ENCODE measurements at places on chromosomes 13 and 19.

GRCh38 chr13:65497265-65497664, 1732.9 kb downstream of the PCDH9 start:
- DNase-seq, result no peak

- DNase-seq, result no peak
Measured at GRCh38 chr13:20426766-20427448, 98.8 kb downstream of the CRYL1 start.

- peak; percentile 97 for DNase-seq
Measured at GRCh38 chr19:20167020-20167644, at the start of gene ZNF486. Gene ZNF486 (plus strand): TSS chr19:20167214. CDS start chr19:20167331, 117 bp downstream.

DNA sequence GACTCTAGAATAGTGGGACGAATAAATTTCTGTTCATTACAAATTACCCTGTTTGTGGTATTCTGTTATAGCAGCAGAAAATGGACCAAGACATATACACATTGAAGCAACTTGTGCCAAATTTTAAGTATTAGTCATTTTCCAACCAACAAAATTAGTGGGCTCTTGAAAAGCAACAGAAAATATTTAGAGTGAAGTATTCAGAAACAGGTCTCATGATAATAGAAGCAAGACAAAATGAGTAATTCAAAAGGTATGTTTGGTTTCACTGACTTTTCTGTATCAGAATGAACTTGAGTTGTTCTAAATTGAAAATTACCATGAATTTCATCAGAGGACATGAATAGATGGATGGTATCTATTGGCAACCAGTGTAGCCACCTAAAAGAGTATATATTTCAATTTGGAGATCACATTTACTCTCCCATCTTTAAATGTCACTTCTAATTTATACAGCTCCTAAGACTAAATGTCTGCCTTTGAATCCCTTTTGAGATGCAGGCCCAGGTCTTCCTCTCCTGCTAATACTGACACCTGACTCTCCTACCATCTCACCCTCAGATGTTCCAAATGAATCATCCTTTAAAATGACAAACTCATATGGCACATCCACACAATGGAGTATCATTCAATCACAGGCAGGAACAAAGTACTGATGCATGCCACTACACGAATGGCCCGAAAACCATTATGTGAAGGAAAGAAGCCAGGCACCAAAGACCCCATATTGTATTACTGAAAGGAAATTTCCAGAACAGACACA, 40.7 kb upstream of the DOCK9 start:
- no peak for DNase-seq

DNA sequence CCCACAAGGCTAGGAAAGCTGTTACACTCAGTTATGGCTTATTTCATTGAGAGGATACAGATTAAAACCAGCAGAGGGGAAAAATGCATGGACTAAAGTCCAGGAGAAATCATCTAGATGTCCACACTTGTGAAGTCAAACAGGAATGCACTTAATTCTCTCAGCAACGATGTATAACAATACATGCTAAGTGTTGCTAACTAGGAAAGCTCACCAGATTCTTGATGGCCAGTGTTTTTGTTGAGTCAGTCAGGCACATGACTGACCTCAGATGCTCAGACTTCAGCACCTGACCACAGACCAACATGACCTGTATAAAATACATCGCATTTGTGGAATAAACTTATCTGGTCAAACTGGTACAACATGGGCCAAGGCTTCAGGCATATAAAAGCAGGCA, 470.2 kb upstream of the PRR20A start:
- no peak for DNase-seq

DNA sequence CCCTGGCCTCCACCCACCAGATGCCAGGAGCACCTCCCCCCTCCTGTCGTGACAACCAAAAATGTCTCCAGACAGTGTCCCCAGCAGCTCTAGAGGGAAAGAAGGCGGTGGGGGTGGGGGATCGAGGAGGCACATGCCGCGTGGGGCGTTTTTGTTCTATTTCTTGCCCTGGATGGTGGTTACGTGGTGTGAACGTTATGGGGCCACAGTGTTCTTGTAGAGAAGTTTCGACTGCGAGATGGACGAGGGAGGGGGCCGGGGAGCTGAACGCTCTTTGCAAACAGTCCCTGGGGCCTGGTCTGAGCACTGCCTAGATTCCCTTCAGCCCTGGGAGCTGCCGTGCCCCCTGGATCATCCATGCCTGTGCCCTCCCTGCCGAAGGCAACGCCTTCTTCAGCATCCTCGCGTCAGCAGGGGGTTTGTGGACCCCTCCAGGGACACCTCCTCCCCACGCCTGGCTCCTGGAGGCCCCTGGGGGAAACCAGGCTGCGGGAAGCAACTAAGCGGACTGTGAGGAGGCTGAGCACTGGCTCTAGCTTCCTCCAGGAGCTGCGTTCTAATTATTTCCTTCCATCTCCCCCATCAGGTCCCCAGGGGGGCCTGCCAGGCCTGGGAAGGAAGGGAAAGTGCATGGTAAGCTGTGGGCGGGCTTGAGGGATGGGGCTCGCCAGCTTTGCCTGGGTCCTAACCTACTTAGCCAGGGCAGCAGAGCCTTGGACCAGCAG, 131.5 kb downstream of the IER2 start:
- DNase-seq, result no peak

GRCh38 chr13:80921541-80921940, 580.6 kb upstream of the SPRY2 start:
- no peak for DNase-seq

DNA sequence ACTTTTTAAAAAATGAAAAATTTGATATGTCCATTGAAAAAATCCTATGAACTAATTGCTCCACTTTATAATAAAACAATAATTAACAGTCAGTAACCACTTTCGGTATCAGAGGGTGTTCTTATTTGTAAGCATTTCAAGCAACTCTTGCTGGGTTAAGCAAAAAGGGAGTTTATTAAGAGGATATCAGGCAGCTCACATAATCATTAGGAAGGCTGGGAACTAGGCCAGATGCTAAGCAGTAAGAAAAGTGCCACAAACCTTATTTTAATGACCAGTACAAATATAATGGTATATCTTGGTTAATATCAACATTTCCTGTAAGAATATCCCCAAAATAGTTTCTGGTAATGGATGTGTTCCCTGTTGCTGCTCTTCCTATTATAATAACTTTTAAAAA, 2618.3 kb upstream of the PCDH20 start:
- DNase-seq, result no peak

DNA sequence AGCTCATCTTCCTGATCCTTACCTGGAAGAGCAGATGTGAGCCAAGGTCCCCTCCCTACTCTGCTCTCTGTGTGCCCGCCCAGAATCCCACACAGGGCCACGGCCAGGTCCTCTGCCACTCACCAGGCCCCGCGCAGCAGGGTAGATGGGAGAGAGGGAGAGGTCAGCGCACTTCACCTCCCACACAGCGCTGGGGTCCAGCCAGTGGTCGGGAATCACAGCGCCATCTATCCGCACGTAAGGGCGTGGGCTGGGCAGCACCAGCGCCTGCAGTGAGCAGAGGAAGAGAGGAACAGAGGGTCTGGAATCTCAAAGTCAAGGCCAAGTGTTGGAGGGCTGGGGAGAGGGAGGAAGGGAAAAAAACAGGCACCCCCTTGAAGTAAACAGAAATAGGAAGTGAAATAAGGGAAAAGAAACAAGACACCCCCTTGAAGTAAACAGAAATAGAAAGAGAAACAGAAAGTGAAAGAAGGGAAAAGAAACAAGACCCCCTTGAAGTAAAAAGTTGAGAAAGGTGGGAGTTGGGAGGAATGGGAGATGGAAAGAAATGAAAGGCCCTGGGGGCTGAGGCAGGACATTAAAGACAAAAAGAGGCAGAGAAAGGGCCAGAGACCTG, 7.0 kb upstream of the PLA2G4C start:
- DNase-seq, result no peak

- no peak for DNase-seq
Measured at GRCh38 chr13:89227356-89227755, 1556.2 kb downstream of the SLITRK5 start.

- peak; percentile 100 for DNase-seq
Measured at GRCh38 chr19:44891016-44891882, at the start of gene TOMM40. Gene TOMM40 (plus strand): TSS chr19:44891254. CDS start chr19:44891416, 162 bp downstream.

GRCh38 chr19:43700395-43701000, 15.4 kb upstream of the IRGC start:
- no peak for DNase-seq

- peak; percentile 58 for DNase-seq
Measured at GRCh38 chr19:17996826-17997316, 11.1 kb upstream of the ARRDC2 start.

- no peak for DNase-seq
Measured at GRCh38 chr13:82802528-82802927, 1079.7 kb downstream of the SLITRK1 start.

- DNase-seq, result no peak
Measured at GRCh38 chr13:109973279-109973678, 186.9 kb upstream of the IRS2 start.
